ENCODE measurements at places on chromosomes 5 and 9.

DNA sequence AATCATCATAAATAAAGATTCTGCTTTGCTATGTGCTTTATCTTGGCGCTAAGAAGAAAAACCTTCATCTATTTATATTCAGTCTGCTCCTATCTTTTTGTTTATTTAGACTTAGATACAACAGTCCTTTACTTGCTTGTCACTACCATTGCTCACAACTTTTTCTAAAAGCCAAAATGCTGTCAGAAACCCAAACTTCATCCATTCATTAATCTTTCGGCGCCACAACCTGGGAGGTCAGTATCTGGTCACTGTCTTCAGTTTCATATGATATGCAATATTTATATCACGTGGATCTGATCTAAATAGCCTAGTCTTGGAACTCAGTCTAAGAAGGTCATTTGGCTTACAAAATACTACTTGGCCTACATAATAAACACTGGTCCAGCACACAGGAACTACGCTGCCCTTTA is 159.3 kb upstream of the TARS1 start:
- DNase-seq = peak; percentile 29

DNA sequence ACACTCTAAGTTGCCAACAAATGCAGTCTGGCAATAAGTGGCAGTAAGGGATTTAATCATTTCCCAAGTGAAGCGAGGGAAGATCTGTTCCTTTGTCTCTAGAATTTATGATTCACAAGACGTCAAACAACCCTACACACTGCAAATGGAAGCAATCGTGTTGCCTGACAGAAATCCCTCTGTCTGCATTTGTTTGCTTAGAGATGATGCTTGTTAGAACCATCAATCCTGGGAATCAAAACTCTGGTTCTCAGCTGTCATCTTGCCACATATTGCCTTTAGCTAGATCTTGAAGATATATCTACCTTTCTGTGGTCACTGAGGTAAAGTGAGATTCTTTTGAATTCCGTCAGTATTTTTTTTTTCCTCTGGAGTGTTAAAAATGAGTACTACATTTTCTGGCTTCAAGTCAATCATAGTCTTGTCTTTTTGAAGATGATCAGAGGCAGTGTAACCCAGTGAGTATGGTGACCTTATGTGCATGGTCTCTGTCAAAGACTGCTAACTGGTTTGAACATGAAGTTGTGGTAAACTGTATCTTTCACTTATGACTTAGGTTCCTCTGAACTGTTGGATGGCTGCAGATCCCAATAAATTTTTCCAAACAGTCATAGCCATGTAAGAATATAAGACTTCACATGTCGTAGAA is 106.4 kb upstream of the STARD4 start:
- no peak for DNase-seq

- no peak for DNase-seq
These were observed 170.5 kb downstream of the TRIM36 start for GRCh38 chr5:114999176-114999575.

- DNase-seq = no peak
These were observed 71.4 kb upstream of the CAST start for GRCh38 chr5:96590796-96591195.

GRCh38 chr5:126744836-126745235 is 32.1 kb upstream of the LMNB1 start:
- no peak for DNase-seq

GRCh38 chr9:23769307-23769935 is 56.6 kb downstream of the ELAVL2 start:
- DNase-seq = peak; percentile 97

- no peak for DNase-seq
These were observed 56.4 kb downstream of the ZNF883 start for GRCh38 chr9:112955550-112955949.

GRCh38 chr9:20044686-20045085 is 255.8 kb upstream of the SLC24A2 start:
- peak; percentile 17 for DNase-seq

GRCh38 chr9:78212868-78213267 is 23.0 kb upstream of the CEP78 start:
- no peak for DNase-seq

DNA sequence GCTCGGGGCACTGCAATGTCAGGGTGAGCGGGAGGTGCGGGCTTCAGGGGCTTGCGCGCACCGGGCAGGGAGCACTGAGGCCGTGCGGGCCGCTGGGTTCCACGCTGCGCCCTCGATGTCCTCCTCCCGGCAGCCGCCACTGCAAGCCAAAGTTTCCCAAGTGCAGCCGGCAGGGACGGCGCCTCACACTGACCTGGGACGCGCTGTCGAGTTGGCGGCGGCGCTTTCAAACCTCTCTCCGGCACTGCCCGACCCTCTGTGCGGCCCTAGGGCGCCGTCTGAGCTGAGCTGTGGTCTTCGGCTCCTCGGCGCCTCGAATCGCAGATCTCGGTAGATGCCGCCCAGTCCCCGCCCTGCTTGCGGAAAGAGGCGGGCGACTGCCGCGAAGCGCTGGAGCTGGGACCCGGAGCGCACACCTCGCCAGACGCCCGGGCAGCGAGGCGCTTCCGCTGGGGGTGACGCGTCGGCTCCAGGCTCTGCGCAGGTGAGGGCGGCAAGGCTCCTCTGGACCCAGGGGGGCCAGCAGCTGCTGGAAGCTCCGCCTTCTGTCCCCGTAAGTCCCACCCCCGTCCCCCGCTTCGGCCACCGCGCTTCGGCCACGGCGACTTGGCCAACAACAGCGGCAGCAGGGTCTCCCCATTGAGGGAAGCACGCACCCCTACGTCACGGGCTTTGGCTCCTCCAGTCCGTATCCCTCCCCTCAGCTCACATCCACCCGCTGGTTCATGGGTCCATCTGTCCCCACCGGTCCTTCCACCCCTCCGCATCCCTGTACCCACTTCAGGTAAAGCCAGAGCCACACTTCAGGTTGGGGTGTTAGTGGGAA is at the start of gene ANKRD34B:
Gene ANKRD34B, minus strand, starts transcription at position 320 of the 826 bp plus-strand sequence. CDS start 10,261 bp downstream, outside the sequence.
- DNase-seq = no peak

DNA sequence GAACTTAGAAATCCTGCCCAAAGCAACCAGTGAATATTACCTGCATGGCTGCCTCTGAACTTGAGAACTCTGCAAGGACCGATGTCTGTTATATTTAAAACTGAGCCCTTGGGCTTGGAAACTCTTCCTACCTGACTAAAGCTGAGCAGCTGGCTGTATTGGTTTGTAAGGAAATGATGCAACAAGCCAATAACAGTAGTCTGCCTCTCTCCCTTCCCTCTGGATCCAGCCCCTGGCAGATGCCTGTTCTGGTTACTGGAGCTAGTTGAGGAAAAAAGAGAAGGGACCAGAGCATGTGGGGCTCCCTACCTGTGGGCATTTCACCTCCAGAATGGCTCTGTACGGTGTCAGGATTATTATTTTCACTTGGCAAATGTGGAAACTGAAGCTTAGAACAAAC is 34.7 kb downstream of the SH3RF2 start:
- DNase-seq = peak; percentile 47

DNA sequence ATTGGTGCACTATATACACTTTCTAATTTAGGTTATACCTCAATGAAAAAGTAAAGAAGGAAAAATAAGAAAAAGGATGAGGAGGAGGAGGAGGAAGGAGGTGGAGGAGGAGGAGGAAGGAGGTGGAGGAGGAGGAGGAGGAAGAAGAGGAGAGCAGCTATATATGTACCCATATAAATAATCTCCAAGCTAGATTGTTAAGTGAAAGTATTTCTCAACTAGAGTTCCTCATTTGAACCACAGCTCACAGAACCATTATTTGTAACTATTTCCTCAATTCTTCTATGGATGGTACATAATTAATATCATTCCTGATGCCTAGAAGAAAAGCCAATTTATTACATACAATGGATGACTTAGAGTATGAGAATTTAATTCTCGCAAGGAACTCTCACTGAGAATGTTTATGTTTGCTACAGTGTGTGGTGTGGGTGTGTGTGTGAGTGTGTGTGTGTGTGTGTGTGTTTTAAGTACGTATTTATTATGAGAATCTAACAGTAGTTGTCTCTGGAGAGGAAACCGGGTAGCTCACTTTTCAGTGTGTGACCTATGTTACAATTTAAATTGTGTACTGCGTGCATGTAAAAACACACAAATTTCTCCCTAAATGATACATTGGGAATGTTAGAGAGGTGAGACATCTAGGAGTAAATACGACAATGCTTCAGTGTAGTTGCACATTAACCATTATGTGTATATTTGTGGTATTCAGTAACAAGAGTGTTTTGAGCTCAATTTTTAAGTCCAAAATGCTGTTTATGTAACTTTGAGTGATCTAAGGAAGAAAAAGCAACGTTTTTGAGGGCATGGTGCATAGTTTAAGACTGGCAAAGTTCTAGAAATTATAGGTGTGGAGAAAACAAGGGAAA is 20.2 kb upstream of the NREP start:
- DNase-seq = peak; percentile 46

DNA sequence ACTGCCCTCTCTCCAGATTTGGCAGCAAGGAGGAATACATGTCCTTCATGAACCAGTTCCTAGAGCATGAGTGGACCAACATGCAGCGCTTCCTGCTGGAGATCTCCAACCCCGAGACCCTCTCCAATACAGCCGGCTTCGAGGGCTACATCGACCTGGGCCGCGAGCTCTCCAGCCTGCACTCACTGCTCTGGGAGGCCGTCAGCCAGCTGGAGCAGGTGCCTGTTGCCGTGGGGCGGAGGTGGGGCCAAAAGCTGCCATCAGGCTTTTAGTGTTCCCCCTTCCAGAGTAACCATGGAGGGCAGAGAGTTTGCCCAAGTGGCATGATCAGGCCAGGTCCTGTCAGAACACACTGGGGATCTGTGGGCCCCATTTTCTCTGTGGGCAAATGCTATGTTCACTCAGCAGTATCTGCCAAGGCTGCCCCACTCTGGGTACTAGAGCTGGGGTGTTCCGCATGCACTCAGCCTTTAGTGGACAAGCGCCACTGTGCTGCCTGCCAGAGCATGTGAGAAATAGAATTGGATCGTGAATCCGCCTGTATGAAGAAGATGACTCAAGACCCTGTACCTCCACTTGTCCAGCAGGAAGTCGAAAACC is 117.1 kb downstream of the DAB2IP start:
- no peak for DNase-seq

DNA sequence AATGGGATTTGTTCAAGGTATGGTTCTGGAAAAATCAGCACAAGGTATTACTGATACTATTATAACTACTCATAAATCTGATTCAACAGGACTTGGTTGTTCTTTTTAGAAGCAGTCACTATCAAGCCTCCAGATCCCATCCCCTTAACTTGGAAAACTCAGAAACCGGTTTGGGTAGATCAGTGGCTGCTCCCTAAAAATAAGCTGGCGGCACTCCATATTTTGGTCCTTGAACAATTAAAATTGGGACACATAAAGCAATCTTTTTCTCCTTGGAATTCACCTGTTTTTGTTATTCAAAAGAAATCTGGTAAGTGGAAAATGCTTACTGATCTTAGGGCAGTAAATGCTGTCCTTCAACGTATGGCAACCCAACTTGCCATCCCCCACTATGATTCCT is 104.2 kb downstream of the SYK start:
- no peak for DNase-seq

DNA sequence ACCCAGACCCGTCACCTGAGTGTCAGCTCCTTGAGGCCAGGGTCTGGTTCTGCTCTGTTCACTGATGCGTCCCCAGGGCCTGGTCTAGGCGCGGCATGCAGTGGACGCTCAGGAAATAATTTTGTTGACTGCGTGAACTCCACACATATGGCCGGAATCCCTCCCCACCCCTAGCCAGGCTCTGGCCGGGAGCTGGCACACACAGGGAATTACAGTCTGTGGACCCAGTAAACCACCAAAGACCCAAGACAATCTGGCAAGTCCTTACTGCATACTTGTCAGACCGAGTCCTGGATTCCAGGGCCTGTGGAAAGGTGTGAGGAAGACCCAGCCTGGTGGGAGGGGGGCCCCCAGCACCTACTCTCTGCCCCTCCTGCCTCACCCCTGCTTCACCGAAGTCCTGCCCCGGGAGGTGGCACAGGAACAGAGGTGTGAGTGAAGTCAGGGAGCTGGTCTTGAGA is 113.0 kb upstream of the IER5L start:
- DNase-seq = no peak

DNA sequence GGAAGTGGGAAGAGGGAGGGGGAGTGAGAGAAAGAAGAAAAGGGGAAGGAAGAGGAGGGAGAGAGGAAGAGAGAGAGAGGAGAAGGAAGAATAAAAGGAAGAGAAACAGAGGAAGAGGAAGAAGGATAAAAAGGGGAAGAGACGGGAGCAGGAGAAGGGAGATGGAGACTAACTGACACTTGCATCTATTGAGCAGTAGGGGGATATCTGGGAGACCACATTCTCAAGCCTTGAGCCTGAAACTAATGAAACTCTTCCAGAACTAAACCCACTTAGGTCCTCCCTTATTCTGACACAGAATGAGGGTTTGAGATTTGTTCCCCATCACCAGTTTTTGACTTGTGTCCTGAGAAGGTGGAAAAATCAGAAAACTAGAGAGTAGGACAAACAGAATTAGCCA is 533.3 kb downstream of the CDH12 start:
- no peak for DNase-seq

DNA sequence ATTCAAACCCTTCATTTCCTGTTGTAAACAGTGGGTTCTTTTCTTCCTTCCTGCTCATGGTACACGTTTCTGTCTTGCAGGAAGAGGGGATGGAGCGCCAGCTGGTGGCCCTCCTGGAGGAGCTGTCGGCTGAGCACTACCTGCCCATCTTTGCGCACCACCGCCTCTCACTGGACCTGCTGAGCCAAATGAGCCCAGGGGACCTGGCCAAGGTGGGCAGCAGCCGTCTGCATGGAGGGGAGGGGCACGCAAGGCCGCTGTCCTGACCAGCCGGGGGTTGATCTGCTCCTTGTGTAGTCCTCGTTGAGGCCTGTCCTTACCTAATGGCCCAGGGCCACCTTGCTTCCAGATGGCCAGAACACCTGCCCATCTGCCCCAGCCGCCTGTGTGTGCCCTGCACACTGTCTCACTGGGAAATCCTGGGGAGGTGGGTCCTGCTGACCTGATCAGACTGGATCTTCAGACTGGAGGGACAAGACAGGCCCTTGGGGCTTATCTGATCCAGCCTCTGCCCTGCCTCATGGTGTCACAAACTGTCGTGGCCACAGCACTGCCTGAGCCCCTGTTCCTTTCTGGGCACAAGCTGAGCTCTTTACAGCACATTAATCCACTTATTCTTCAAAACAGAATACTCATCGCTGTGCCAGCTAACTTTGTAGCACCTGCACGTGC is 44.7 kb downstream of the LRSAM1 start:
- DNase-seq = no peak

DNA sequence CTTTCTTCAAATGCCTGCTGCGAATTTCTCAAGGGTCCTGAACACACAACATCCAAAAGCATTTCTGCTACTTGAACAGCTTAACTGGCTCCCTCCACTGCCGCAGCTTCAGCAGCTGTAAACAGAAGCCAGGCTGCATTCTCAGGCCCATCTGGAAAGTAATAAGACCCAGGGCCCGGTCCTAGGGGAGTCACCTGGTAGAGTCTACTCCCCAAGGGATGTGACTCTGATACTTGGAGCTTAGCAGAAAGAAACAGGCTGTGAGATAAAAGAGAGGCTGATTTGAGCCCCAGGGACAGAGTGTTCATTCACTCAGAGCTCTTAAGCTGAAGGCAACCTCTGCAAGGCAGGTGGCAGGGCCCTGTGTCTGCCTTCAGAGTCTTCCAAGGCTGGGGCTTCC is 356.8 kb downstream of the SPOCK1 start:
- DNase-seq = no peak

GRCh38 chr5:13325765-13326164 is 618.7 kb downstream of the DNAH5 start:
- DNase-seq = peak; percentile 33
